ENCODE measurements at places on chromosomes 2 and 18.

- no peak for DNase-seq
These were observed 95.7 kb upstream of the HS6ST1 start for GRCh38 chr2:128414351-128414750.

DNA sequence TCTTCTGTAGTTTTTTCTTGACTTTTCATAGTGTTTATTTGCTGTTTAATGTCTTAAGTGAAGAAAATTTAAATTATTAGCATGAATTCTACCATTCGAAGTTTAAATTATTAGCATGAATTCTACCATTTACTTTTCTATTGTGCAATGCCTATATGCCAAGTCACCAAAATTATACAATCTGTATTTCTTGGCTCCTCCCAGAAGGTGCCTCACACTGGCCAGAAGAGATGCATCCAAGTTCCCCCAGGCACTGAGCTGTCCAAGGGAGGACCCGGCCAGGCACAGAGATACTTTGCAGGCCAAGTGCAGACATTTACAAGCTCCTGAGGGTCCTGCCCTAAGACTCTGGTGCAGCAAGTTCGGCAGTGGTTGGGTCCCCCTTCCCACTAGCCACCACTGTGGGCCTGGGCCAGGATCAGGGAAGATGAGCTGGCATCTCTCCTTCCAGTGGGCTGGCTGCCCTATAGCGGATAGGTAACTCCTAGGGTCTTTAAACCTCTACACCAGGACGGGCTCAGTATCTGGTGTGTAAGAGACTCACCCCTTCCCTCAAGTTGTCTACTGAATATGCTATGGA, 31.3 kb downstream of the TMEM247 start:
- no peak for DNase-seq

DNA sequence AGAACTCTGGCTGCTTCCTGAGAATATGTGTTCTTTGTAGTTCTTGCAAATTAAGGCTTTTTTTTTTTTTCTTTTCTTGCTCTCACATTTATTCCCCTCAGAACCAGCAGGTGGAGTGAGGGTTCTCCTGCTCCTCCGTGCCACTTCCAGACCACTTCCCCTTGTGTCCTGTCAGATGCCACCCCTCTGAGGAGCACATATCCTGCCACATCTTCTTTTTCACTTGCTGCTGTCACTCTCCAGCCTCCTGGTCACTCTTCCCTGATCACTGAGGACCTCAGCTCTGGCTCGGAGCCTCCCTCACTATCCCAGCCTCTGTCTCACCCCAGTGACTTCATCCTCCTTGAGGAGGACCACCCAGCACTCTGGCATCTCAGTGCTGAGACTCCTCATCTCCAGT, 100.5 kb downstream of the TACR1 start:
- no peak for DNase-seq

DNA sequence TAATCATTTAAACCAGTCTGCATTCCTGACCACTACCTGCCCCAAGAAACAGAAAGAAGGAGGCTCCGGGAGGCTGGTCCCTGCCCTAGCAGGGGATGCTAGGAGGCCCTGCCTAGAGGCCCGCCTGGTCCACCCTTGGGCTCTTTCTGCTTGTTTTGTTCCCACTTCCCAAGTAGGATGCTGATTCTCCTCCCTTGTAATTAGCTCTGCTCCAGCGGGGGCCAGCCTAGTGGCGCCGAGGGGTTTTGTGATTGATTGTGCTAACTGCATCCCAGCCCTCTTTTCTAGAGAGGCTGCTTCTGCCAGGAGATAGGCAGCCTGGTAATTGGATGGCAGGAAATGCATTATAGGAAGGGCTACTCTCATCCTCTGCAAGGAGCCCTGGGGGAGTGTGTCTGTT, 220.0 kb downstream of the LOXHD1 start:
- DNase-seq, result no peak

- DNase-seq, result no peak
These were observed 62.9 kb upstream of the CDKL4 start for GRCh38 chr2:39306626-39307025.

DNA sequence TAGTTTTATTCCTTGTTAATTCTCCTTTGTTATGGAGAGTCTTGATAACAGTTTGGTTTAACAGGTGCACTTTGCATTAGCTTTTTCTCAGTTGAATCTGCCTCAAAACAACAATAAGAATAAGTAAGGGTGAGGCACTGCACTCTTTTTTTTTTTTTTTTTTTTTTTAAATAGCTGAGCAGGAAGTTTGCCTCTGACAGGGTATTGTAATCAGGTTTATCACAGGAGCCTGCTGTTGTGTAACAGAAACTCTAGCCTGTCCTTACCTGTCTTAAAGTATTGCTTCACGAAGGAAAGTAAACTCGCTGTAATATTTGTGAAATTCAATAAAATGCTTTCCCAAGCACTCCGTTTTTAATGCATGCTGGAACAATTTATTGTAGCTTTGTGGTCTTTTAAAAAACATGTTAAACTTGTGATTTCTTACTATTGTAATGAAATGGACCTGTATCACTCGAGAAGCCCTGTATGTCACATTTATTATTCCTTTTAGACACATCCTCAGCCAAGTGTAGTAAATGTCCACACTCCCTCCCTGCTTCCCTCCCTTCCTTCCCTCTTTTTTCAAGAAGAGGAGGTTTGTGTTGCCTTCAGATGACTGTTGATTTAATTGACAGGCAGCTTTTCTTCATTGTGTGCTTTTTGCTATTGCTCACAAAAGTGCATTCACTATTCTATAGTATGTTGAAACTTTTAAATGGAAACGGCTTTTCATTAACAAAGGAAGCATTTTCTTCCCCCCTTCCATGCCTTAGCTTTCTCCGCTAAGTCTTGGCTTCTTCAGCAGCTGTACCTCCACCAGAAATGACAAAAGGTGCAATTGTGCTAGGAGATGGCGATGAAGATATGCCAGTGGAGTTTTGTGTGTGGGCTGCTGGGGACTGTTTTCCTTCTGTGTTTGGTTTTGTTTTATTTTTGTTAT, 52.7 kb downstream of the TAF1B start:
- DNase-seq, result peak; percentile 5

GRCh38 chr2:108409768-108410167, 32.0 kb downstream of the SULT1C4 start:
- no peak for DNase-seq

DNA sequence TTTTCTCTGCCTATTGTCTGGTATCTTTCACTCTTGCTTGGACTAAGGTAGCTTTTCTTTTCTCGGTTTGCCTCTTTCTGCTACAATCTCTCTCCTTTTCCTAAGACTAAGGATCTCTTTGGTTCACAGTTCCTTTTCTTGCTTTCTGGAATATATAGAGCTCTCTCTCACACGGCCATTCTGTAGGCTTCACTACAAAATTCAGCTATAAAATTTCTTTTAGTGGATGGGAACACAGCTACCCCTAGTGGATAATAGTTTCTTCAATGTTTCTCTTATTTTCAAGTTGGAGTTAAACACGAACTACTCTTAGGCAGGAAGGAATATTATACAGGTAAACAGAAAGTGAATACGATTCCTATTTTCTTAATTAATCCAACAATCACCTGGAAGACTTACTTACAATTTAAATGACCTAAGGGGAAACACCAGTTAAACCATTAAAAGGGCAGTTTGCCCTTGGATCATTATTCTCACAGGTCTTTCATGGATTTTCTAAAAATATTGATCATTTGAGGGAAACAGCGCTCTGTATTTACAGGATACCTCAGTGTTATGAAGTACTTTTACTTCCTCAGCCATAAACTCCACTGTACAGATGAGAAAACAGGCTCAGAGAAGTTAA, 140.5 kb downstream of the LRP2 start:
- no peak for DNase-seq

DNA sequence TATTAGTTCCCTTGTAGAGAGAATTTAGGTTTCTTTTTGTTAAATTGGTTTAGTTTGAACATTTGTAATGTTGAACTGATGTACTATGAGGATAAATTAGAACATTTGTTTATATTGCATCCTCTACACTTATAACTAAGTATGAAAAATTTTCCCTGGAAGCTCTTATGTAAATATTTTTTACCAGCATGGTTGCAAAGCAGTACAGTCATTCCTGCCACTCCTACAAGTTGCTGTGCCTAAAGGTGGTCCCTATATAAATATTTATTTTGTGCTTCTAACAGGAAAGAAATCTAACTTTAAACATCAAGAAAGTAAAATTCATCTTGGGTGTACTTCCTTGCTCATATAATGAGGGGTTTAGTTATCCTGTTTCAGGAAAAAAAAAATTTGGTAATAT, 14.2 kb downstream of the TWSG1 start:
- DNase-seq, result no peak

DNA sequence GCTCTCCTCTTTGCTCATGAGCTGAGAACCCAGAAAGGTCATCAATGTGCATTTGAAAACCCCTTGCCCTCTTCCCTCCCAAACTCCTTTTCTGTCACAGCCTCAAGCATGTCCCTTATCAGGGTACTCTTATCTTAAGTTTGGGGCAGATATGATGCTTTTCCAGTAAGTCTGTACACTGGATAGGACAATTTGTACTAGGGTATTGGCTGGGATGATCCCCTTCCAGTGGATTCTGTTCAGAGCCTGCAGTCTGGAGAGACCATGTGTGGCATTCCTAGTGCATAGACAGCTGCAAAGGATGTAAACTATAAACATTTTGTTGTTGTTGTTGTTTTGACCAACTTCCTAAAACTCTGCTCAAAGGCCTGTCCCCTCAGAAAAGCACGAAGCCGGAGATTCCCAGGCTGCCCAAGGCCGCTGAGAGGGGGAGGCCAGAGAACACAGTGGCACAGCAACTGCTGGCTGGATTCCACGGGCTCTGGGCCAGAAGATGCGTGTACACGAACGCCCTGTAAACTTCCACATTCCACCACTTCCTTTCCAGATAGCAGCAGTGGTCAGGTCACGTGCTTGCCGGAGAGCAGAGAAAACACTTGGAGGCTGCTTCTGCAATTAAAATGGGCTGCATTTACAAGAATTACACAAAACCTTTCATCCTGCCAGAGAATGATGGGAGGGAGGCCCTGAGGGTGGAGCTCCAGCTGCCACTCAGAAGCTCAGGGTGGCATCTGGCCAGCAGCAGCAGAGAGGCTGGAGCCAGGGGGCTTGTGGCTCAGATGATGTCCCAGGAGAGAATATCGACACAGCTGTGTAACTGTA, 42.1 kb downstream of the BMP10 start:
- DNase-seq, result peak; percentile 56

GRCh38 chr2:130896813-130897212, 60.1 kb downstream of the ARHGEF4 start:
- no peak for DNase-seq

DNA sequence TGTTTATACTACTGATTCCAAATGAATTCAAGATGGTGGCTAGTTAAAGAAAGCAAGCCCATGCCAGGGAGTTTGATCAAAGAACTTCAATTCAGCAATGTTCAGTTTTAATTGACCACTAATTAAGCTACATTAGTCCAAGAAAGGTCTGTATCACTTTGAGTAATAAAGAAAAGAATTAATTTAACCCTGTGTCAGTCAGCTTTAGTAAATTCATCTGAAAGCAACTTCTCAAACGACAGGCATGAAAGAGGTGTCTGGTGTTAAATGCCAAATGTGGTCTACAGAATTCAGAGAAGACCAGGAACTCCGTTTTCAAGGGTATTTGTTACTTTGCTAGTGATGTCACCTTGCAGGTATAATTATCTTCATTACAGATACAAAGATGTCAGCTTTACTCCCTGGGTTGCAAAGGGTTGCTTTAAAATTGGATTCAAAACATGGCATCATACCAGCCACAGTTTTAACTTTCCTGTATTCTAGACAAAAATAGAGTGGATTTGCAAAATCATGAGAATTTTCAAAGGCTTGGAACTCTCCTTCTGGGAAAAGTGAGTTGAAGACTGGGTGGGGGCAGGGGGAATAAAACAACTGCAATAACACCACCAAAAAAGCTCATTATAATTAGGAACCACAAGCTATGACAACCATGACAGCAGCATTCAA, 281.5 kb downstream of the TCF4 start:
- DNase-seq, result no peak

DNA sequence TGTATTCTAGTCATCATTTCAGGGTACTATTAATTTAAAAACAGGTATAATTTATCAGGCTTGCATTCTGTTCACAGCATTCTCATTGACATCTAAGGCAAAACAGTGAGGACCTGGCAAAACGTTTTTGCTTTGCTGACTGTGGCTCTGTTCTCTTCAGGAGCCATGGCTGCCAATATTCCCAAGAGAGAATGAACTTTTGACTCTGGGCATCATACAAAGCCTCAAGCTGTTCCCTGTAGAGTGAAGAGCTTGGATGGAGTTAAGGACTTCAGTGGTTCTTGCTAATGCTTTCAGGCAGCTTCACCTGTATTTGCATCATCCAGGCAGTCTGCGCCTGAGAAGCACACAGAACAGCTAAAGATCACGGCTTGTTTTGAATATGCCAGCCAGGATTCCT, 65.9 kb upstream of the CAVIN2 start:
- no peak for DNase-seq

GRCh38 chr18:8424917-8425725, 184.1 kb upstream of the RAB12 start:
- DNase-seq, result no peak

- DNase-seq, result no peak
These were observed 40.1 kb upstream of the TOGARAM2 start for GRCh38 chr2:28941008-28941407.
